T-cell (primary cell): ENCODE measurements at places on chromosomes 12 and 14.

GRCh38 chr14:69828354-69828753 lies 31.3 kb upstream of the SLC10A1 start:
- DNase-seq, result no peak

DNA sequence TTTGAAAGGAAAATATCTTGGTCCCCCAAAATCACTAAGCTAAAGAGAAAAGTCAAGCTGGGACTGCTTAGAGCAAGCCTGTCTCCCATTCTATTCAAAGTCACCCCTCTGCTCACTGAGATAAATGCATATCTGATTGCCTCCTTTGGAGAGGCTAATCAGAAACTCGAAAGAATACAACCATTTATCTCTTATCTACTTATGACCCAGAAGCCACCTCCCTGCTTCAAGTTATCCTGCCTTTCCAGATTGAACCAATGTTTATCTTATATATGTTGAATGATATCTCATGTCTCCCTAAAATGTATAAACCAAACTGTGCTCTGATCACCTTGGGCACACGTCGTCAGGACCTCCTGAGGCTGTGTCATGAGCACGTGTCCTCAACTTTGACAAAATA lies 14.6 kb upstream of the CCDC196 start:
- DNase-seq, result no peak

- no peak for DNase-seq
Measured at GRCh38 chr12:79187032-79187431, 322.5 kb downstream of the SYT1 start.

GRCh38 chr12:53053218-53054111 lies 3.6 kb downstream of the TNS2 start:
- peak; percentile 51 for DNase-seq

- no peak for DNase-seq
Measured at GRCh38 chr12:105280966-105281693, 45.2 kb upstream of the APPL2 start.

- DNase-seq, result no peak
Measured at GRCh38 chr14:65256714-65257113, 154.4 kb upstream of the MAX start.

GRCh38 chr14:68791078-68791901 lies 1.6 kb downstream of the ZFP36L1 start:
- no peak for DNase-seq

DNA sequence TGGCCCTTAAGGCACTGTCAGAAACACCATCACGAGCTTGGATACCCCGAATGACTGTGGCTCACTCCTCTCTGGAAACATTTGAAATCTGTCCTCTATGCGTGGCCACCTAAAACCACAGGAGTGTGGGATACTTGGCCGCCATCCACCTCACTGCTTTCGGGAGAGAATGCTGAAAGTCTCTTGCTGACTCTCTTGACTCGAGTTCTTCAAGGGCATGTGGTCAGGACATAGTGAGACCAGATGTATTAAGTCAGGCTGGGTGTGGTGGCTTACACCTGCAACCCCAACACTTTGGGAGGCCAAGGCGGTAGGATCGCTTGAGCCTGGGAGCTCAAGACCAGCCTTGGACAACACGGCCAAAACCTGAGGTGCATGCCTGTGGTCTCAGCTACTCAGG lies 174.7 kb upstream of the ALG10B start:
- no peak for DNase-seq

DNA sequence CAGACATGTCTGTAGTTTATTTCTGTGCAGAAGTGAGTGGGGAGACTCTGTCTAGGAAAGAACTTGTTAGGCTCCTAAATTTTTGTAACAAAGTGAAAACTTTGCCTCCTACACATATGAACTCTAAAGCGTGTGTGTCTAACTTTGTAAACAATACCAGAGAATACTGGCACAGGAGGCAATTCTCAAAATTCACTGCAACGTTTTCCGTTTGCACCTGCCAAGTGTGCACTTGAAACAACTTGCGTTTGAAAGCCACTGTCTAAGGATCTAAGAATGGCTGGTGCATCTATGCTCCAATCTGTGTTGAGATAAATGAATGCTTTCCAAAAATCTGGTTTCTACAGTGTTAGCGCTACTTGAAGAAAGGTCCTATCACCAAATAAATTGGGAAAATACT lies 15.3 kb downstream of the GRIP1 start:
- DNase-seq, result no peak

DNA sequence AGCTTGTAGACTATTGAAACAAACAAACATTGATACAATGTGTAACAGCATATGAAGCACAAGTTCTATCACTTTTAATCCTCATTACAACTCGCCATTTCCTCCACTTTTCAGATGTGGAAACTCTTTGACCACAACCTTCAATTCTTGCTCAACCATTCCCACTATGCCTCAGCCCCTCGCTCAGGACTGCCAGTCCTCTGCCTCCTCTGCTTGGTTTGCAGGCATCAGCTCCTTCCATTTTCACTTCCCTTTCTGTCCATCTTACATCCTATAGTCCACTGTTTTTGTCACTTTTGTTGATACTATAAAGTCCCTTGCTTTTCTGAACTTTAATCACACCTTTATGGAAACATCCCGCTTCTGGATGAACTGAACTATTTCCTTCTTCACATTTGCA lies 28.2 kb upstream of the CD27 start:
- DNase-seq, result no peak

DNA sequence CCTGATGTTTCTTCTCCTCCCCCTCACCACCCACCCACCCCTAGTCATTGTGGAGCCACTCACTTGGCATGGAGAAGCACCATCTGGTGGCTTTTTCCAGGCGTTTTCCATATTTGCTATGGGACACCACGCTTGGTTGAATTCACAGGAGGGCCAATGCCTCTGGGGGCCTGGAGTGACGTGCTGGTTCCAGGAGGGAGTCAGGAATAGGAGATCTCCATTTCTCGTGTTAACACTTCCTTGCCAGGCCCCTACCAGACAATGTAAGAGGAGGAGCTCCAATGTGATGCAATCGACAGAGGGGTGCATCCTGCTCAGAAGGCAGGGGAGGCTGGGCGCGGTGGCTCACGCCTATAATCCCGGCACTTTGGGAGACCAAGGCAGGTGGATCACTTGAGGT lies 21.6 kb upstream of the TESC start:
- no peak for DNase-seq

GRCh38 chr14:24959791-24960331 lies 90.1 kb downstream of the STXBP6 start:
- DNase-seq, result no peak

GRCh38 chr12:3602488-3602887 lies 111.5 kb downstream of the PRMT8 start:
- DNase-seq, result no peak

DNA sequence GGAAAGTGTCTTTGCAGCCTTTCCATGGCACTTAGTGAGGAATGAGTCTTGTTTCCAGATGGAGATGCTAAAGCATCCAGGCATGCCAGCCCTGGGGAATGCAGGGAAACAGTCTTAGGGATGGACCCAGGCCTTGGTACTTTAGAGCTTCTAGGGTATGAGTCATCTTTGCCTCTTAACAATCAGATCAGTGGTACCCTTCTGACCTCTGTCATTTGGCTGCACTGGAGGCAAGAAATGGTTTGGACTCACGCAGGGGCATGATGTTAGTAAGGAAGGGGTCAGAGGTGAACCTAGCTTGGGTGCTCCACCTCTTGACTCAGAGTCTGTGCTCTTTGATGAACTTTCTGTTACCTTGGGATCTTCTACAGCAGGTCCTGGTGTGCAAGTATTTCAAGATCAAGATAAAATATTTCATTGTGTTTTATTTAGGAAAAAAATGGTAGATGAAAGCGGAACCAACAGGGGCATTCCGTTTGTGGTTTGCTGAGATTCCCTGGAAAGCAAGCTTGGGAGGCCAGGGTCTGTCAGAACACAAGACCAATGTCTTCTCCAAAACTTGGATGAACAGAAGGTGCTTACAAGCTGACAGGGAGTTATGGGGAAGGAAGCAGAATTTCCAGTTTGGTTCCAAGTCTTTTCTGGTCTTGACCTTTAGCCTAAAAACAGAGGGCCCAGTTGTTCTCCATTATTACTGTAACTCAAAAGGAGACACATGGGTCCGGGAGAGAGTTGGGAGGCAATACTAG lies 216.2 kb downstream of the ZFP36L1 start:
- DNase-seq, result no peak

DNA sequence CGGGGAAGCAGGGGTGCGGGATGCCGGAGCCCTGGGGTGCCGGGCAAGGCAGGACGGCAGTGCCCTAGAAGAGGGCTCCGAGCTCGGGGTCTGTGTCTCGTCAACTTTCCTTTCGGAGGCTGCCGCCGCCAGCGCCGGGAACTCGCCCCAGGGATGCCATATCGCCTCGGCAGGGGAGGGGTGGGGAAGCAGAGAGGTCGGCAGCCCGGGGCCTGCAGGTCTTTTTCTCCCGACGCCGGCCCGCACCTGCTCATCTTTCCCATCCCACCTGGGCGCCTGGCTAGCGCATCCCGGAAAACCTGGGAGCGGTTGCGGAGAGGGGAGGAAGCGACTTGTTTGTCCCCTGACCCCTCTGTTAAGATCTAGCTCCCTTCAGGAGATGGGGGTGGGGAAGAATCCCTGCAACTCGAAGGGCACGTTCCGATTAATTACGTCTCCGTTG lies 547 bp downstream of the CNTN1 start:
- no peak for DNase-seq

DNA sequence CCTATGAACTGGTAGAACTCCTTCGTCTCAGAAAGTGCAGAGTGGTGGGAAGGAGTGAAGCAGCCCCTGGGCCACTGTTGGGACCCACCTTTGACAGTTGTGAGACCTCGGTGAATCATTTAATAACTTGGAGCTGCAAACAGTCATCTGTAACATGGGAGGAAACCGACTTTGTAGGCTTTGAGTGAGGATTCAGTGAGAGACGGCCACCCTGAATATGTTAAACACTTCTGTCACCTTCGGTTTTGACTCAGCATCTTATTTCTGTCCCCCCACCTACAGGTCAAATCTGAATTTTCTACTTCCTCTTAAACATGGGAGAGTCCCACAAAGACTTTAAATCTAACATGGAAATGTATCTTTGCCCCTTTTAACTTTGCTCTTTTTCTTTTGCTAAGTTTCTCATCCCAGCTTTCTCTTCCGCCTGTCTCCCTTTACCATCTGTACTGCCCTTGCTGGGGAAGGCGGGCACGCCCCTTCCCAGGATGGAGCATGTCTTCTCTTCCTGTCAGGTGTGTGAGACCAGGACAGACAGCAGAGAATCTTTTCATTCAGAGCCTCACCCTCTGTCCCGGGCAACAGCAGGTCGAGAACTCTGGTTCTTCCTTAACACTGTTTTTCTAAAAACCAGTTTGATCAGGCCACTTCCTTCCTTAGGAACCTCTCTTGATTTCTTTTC lies 37.1 kb downstream of the ZC3H14 start:
- no peak for DNase-seq

DNA sequence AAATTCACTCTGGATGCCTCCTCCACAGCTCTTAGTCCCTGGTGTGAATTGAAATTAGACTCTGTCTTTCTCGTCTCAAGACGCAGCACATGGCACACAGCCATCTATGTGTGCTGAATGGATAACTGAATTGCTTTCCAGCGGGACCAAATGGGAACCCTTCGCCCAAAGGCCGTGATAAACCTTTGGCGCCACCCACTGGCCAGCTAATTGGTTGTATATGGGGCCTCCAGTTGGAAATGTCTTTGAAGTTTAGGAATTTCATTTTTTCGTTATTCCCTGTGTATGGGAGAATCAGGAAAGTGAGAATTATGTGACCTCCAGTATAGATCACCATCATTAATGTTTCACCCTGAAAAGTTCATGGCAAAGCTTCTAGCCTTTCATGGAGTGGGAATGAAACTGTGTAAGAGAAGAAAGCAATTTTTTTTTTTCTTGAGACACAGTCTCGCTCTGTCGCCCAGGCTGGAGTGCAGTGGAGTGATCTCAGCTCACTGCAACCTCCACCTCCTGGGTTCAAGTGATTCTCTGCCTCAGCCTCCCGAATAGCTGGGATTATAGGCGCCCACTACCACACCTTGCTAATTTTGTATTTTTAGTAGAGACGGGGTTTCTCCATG lies 9.8 kb upstream of the HSP90AA1 start:
- DNase-seq, result peak; percentile 60

GRCh38 chr12:132600048-132601032 lies 10.0 kb downstream of the LRCOL1 start:
- DNase-seq, result no peak

- no peak for DNase-seq
Measured at GRCh38 chr14:69879175-69880043, at the start of gene SMOC1. Gene SMOC1, plus strand, starts transcription at chr14:69879416. Its CDS starts 263 bp downstream, at chr14:69879679.

- peak; percentile 24 for DNase-seq
Measured at GRCh38 chr12:6684609-6685008, 4.6 kb downstream of the ZNF384 start.

DNA sequence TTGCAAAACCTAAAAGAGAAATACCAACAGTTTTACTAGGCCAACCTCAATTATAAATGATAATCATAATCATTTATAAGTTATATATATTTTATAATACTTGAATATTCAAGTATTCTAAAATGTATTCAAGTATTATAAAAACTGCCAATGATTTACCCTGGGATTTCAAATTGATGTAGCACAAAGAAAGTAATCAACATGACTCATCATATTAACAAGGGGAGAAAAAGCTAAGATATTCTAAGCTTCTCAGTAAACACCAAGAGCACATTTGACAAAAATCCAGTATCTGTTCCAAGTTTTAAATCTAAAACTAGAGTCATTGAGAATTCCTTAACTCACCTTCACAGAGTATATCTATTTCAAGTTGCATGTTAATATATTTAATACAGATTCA lies 56.1 kb downstream of the CAPZA3 start:
- DNase-seq, result no peak

DNA sequence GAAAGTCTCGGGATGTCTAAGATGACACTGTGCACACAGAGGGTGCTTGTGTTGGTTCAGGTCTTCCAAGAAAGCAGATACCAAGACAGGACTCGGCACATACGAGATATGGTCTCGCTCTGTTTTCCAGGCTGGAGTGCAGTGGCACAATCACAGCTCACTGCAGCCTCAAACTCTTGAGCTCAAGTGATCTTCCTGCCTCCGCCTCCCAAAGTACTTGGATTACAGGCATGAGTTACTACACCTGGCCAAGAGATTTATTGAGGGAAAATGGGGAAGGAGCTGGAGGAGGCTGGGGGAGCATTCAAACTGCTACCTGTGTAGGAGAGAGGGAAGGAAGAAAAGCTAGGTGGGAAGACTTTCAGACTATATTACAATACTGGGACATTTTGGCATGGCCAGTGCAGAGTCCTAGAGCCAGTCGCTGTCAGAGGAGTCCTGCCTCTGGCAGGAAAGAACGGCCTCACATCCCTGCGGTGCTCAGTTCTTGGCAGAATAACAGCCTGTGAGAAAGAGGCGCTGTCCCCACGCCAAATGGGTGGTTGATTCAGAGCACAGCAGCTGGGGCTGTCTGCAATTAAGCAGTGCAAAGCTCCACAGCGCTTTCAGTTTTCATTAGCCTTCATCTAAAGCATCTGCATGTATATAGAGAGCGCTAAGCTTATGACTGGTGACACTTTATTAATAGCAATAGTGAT lies 18.3 kb downstream of the SLC17A8 start:
- no peak for DNase-seq

DNA sequence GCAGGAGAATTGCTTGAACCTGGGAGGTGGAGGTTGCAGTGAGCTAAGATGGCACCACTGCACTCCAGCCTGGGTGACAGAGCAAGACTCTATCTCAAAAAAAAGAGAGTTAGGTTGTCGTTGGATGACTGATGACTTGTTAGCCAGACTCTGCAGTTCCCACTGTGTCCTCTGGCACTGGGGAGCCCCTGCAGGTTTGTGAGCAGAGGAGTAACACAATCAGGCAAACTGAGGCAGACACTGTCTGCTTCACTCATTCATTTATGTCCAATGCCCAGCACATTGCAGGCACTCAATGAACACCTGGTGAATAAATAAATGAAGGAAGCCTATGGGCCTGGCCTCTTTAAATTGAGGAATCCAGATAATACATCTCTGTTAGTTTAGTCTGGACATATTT lies 41.2 kb upstream of the BCL11B start:
- DNase-seq, result no peak

GRCh38 chr12:40834321-40834720 lies 142.1 kb downstream of the CNTN1 start:
- no peak for DNase-seq
